ENCODE measurements at places on chromosomes 16 and 17.
A peak's percentile ranks its signal among the peaks of the same experiment; 100 is the strongest.

- DNase-seq, result no peak
Observed at GRCh38 chr16:50137268-50137667, 15.8 kb upstream of the TENT4B start.

DNA sequence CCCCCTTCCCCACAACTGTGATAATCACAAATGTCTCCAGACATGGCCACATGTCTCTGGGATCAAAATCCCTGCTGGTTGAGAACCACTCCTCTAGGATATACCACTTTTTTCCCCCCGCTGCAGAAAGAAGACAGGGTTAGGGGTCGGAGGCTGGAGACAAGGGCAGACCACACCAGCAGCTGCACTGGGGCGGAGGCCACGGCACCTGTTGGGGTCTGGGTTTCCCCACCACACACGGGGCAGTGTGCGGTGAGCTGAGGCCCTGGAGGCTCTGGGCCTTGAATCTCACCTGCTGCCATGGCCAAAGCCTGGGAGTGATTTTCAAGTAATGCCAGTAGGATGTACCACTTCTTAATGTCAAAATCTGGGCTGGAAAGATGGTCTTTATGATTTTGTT lies 320.5 kb downstream of the SNX29 start:
- DNase-seq, result no peak

GRCh38 chr16:59181821-59182420 lies 447.8 kb upstream of the GOT2 start:
- DNase-seq, result no peak

DNA sequence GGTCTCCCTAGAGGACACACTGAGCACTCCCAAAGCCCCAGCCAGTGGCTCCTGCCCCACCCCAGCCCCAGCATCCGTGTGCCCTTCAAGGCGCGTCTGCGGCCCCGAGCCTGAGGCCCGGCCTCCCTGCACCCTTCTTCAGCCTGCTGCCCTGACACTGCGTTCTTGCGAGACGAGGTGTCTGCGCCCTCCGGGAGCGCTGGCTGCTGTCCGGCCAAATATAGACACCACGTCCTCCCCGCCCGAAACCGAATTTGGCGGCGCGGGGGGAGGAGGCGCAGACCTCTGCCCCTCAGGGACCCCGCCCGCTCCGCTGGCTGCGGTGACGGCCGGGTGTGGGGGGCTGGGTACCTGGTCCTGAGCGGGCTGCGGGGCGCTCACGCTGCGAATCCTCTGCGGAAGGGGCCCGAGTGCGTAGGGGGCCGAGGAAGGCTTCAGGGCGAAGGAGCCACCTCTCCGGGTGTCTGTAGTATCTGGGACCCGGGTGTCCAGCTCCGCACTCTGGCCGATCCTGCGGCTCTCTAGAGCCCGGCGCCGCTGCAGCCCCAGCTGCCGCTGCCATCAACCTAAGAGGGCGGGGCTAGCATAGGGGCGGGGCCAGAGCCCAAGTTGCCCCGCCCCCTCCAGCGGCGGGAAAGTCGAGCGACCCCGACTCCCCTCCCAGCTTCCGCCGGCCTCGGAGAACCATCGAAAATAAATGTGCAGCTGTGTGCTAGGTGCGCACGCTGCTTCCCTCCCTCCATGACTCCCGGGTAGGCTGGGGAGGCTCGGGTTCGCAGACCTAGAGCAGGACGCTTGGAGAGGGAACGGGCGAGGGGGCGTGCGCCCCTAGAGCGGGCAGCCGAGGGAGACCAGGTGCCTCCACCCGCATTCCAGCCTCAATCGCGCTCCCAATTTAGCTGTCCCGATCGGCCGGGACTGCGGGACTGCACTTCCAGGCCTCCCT lies at the start of gene CORO6:
CORO6 (minus strand) TSS at position 576 of the 946 bp plus-strand sequence. CDS start 1,491 bp downstream, outside the sequence.
- DNase-seq, result no peak

- DNase-seq, result no peak
Observed at GRCh38 chr16:70573451-70574121, 50.0 kb downstream of the SF3B3 start.

GRCh38 chr16:30526137-30526822 lies at the start of gene ZNF768:
TSS of gene ZNF768 (minus strand) at chr16:30526566. CDS start at chr16:30526413, 153 bp downstream.
- peak; percentile 63 for DNase-seq

DNA sequence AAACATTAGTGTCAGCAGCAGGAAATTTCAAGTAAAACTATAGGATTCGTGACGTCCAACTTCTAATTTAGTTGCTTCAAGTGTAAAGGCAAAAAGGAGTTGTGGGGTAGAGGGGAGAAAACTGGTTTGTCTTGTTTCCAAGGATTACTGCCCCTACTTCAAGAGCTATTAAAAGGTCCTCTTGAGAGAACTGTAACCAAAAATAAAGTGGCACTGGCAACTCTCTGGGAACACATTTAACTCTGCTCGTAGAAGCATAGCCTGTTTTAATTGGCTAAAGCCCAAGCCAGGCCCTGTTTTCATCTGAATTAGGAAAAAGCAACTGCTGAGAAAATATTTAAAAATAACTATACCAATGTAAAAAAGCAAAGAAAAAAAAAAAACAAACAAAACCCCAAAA lies 51.8 kb upstream of the AKAP1 start:
- no peak for DNase-seq

- DNase-seq, result no peak
Observed at GRCh38 chr16:19574615-19575014, 19.1 kb downstream of the VPS35L start.

GRCh38 chr17:5514976-5515375 lies 28.6 kb downstream of the MIS12 start:
- no peak for DNase-seq

DNA sequence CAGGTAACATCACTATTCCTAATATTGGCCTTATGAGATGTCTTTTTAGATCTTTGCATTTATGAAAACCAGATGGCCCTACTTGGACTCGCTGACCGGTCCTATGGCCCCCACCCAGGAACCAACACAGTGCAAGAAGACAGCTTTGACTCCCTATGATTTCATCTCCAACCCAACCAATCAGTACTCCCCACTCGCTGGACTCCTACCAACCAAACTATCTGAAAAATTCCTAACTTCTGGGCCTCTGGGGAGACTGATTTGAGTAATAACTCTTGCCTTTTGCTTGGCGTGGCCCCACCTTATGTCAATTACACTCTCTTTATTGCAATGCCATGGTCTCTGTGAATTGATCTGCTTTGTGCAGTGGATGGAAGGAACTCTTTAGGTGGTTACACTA lies 828.9 kb downstream of the CDH11 start:
- DNase-seq, result no peak

- peak; percentile 63 for DNase-seq
Observed at GRCh38 chr17:35947156-35947585, 3.7 kb upstream of the LYZL6 start.

- no peak for DNase-seq
Observed at GRCh38 chr17:57935833-57936807, 19.1 kb downstream of the CUEDC1 start.

DNA sequence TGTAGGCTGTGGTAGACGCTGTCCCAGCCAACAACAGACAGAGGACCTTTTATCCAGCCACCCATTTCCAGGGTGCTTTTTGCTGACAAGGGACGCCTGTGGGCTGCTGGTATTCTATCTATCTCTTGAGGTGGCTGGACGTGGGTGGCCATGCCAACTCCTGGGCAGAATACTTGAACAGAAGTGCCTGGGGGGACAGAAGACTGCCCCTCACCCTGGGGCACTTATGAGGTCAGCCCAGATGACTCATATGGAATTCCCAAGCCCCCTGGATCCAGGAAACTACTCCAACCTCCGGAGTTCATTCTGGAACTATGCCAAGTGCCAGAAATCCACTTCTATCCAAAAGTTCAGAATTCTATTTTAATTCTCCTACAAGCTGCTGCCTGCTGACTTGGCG lies 61.3 kb downstream of the CDRT4 start:
- DNase-seq, result peak; percentile 42

DNA sequence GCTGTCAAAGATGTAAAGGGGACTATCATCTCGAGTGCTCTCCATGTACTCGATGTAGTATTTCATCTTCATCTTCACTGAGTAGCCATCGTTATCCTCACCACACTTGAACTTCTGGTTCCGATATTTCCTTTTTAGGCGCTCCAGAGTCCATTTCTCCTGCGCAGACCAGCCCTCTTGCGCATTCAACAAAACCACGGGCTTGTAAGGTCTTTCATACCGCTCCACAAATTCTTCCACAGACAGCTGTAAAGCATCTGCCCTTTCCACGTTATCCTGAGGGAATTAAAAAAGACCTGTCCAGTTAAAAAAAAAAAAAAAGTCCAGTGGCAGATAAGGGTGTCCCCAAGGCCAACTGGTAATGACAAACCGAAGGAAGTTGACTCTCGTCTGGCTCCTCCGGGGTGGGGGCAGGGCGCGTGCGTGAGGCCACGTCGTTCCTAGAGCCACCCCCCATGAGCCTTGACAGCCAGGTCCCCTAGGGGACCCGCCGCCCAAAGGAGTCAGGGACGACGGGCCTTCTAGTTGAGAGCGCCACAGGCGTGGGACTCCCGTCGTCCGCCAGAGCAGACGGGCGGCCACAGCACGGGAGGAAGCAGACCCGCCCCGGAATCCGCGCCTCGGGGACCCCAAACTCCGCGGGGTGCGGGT lies 701 bp downstream of the JMJD6 start:
- DNase-seq, result peak; percentile 48

DNA sequence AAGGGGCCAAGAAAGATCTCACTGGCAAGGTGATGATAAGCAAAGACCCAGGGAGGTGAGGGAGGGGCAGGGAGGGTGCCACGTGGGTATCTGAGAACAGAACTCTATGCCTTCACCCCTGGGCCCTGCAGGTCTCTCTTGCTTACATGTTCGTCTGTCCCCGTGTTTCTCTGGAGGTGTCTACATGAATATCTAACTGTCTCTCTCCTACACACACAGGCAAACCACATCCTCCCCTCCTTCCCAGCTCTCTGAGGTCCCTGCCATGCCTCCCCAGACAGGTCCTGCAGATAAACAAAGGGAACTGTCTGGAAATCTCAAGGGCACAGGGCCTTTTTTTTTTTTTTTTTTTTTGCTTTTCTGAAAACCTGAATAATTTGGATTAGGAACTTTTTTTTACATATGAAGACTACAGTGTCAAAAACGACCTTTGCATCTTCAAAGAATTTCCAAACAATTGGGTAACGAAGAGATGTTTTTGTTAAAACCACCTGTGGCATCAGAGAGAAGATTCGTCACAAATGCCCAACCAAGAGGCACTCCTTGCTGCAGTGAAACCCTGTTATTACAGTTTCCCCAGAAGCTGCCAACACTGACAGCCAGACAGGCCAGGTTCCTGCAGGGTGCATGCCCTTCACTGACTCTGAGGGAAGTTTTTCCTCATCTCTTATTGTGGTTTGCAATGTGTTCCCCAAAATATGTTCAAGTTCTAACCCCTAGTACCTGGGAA lies 17.8 kb downstream of the PLLP start:
- DNase-seq, result no peak

DNA sequence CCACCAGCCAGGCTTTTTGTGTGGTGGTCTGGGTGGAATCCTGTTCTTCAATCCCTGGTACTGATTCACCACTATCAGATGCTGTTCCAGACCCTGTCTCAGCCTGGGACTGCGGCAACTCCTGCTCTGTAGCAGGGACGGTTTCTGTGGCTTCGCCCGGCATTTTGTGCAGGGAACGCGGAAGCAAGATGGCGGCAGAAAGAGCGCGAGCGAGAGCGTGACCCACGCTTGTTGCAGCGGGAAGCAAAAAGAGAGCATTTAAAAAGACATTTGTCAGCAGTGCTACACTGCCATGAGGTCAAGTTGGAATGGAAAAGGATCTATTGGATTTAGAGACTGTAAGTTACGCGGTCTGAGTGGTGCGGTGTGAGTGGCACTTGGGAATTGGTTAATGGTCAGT lies at the start of gene NACA2:
NACA2 (minus strand) TSS at position 202 of the 400 bp plus-strand sequence; CDS start at position 163, 39 bp downstream.
- no peak for DNase-seq

DNA sequence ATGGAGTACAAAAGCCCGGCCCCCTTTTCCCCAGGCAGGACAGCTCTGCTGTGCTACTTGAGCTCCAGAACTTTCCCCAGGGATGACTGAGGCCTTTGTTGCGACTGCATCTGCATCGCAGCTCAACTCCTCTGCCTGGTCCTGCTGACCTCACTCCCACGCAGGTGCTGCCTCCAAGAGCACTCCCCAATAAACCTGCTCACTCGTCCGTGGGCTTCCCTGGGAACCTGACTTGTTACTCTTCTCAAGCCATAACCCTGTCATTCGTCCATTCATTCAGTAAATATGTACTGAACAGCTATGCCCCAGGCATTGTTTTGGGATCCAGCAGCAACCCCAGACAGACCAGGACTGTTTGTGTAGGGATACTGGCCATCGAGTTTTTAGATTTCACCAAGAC lies 11.6 kb upstream of the RMI2 start:
- DNase-seq, result no peak

- peak; percentile 34 for DNase-seq
Observed at GRCh38 chr16:86225905-86226371, 284.4 kb upstream of the FOXF1 start.

- DNase-seq, result peak; percentile 93
Observed at GRCh38 chr17:27455914-27456680, at the start of gene KSR1. TSS of gene KSR1 (plus strand) at chr17:27456448. CDS start at chr17:27456644, 196 bp downstream.

- no peak for DNase-seq
Observed at GRCh38 chr17:83200231-83200699, 120.9 kb downstream of the METRNL start.

- DNase-seq, result no peak
Observed at GRCh38 chr16:8667492-8667891, 6.9 kb upstream of the ABAT start.

DNA sequence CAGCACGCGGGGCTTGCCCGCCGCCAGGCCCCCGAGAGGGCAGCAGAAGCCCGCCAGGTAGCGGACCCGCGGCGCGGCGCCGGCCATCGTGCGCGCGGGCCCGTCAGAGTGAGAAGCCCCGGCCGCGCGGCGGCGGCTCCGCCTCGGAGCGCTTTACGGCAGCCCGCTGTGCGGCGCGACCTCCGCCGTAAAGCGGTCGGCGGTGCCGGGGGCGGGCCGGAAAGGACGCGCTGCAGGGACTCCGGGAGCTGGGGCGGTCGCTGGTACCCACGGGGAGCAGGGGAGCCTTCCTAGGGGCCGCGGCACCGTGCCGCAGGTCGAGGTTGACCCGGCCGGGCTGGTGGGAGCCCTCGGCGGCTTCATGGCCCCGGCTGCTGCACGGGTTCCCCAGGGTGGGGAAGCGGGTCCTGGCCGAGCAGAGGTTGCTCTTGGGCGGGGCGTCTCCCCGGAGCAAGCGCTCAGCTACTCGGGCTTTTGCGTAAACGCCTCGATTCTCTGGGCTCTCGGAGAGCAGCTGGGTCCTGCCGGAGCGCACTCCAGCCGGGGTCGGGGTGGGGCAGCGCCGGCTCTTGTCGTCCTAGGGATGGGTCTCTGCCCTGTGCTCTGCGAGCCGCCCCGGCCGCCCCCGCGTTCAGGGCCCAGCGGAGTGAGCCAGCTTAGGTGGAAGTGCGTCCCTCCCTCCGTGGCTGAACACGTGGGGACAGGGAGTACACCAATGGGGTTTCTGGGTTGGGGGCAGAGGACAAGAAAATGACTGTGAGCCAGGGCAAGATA lies at the start of gene FAAP100:
FAAP100 (minus strand) TSS at position 110 of the 774 bp plus-strand sequence; CDS start at position 87, 23 bp downstream.
- DNase-seq, result peak; percentile 96

- DNase-seq, result peak; percentile 69
Observed at GRCh38 chr16:73196670-73197069, 148.7 kb upstream of the ZFHX3 start.

GRCh38 chr16:80265624-80266306 lies 275.0 kb upstream of the DYNLRB2 start:
- DNase-seq, result no peak

- no peak for DNase-seq
Observed at GRCh38 chr16:75942351-75942750, 216.1 kb upstream of the CPHXL start.
